NCI-H1048 (cell line): ENCODE measurements at places on chromosomes 5 and 9.

GRCh38 chr9:30609713-30610112, 1774.7 kb upstream of the ACO1 start:
- no peak for DNase-seq

DNA sequence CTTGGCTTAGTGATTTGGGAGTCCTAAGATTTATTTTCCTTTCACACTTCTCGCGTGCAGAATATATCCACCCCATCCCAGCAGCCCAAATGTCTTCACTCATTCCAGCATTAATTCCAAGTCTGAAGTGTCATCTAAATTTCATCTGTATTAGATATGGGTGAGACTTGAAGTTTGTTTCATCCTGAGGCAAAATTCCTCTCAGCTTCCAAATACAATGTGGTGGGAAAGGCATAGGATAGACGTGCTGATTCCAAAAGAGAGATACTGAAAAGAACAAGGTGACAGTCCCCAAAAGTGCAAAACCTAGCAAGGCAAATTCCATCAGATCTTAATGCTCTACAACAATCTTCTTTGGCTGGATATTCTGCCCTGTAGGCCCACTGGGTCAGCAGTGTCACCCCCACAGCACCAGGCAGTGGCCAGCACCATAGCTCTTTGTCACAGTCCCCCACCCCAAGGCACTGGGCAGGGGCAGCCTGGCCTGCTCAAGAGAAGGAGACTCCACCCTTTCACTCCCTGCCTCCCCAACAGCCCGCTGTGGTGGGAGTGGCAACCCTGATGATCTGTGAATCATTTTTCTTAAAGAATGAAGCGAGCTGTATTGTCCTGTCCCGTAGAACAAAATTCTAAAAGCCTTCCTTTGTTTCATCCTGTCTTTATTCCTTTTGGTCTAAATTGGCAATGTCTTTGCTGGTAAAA, 2.7 kb upstream of the ADAM19 start:
- no peak for DNase-seq

DNA sequence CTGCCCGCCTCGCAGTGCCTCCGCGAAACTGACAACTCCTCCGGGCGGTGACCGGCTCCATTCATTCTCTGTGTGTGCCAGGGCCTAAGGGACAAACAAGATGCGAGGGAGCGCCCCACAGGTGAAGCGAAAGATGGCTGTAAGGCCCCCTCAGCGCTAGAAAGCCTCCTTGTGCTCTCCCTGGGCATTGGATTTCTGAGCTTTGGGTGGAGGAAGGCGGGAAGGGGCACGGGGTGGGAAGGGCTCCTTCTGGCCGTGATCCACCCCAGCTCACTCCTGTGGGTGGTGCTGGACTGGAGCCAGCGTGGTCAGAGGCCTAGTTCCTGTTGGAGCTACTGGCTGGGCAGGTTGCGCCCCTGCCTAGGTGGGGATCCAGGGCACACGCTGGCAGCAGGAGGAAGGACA, 943 bp downstream of the GALNT12 start:
- no peak for DNase-seq

DNA sequence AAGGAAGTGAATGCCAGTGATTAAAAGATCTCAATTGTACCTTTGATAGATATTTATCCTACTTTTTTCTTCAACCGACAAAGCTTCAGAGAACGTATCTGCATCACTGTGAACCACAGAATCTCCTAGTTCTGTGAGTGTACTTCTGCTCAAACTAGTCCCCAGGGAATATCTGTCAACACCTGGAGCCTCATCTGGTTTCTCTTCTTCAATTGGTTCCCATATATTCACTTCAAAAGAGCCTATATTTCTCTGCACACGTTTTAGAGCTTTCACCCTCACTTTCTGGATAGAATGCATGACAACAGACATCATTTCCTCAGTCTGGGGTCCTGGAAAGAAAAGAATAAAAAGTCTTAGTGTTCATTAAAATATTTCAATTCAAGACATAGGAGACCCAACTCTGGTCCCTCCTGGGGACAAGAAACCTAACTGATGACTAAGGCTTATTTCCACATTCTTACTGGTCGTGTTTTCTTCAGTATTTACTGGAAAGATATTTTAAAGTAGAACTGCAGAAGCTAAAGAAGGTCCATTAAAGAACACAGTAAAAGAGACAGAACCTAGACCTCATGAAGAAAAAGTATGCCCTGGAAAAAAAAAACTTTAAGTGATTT, 64.3 kb downstream of the CPLANE1 start:
- DNase-seq = no peak

- DNase-seq = no peak
These were observed 4.9 kb upstream of the CPLX2 start for GRCh38 chr5:175866377-175866907.

GRCh38 chr9:70112981-70113380, 69.3 kb downstream of the MAMDC2 start:
- no peak for DNase-seq

DNA sequence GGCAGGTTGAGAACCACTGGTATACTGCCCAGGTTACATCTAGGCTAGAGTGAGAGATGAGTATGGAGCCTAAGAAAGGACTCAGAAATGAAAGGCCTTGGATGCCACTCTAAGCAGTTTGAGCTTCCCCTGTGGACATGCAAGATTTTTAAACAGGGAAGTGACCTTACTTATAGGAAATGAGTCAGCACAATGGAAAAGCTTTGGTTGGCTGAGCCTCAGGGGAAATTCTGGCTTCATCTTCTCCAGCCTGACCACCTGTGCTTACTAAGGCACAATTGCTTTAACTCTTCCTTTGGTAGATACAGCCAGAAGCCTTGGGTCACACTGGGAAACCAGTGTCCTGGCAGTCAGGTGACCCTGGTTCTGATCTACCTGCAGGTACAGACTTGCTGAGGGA, 380.2 kb upstream of the ZNF462 start:
- no peak for DNase-seq

GRCh38 chr9:136544964-136545691, 720 bp downstream of the NOTCH1 start:
- DNase-seq = no peak

GRCh38 chr5:149745-150485, 41.4 kb upstream of the LRRC14B start:
- no peak for DNase-seq

- DNase-seq = no peak
These were observed 2.5 kb upstream of the YTHDC2 start for GRCh38 chr5:113510836-113511451.
